ENCODE measurements at places on chromosomes 7 and 10.

- peaks cover 26% of the 10 kb centered on the region for H3K4me1 ChIP-seq
- no peaks in the 10 kb centered on the region for H3K27me3 ChIP-seq
- no peak for DNase-seq
- H3K27ac ChIP-seq: no peak overlapping the region
Observed at GRCh38 chr10:35569111-35569707, 35.9 kb upstream of the GJD4 start.

- no peaks in the 10 kb centered on the region for H3K27me3 ChIP-seq
- no peaks in the 10 kb centered on the region for H3K36me3 ChIP-seq
- peak; percentile 36 for DNase-seq
Observed at GRCh38 chr10:44801383-44802327, 109.5 kb upstream of the TMEM72 start.

- H3K27ac ChIP-seq: no peak overlapping the region
- DNase-seq: no peak
- no peak overlapping the region for H3K4me3 ChIP-seq
- no peaks in the 10 kb centered on the region for H3K4me1 ChIP-seq
- no peaks in the 10 kb centered on the region for H3K36me3 ChIP-seq
Observed at GRCh38 chr7:50312250-50313162, 8.0 kb downstream of the IKZF1 start.

DNA sequence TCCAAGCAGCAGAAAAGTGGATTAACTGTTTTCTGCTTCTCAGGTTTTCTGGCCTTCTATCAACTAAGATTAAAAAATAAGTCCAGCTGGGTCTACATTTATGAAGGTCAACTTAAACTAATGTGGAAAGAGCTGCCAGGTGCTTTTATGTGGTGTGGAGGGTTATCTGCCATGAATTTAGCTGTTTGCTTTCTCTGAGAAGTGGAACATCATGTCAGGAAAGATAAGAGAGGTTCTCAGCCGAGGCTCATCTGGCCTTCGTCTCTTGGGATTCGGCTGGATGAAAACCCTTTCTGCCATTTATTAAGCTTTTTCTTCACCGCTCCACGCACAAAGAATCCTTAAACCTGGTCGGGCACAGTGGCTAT, 5.5 kb downstream of the PTPRN2 start:
- H3K27me3 ChIP-seq: no peaks in the 10 kb centered on the region
- no peak overlapping the region for H3K27ac ChIP-seq
- DNase-seq: no peak
- no peak overlapping the region for H3K4me3 ChIP-seq

DNA sequence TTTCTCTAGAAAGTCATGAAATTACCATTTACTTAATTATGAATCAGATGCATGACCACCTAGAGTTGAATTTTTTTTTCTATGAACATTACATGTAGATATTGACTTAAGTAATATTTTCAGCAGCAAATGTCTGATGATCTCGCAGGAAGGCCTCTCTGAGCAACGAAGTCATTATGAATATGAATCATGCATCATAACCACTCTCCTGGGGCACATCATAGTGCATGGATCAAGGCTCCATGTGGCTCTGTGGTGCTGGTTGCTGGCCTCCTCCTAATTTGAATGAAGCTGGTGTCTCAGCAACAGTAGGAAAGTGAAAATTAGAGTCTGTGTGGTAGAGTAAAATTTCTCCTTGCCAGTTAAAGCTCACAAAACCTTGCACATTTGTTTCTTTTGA, 121.4 kb upstream of the INHBA start:
- DNase-seq: no peak
- H3K36me3 ChIP-seq: no peaks in the 10 kb centered on the region
- no peaks in the 10 kb centered on the region for H3K27me3 ChIP-seq

- DNase-seq: no peak
- peak overlapping the region; percentile 19 for H3K27ac ChIP-seq
- H3K36me3 ChIP-seq: peaks cover 12% of the 10 kb centered on the region
- H3K27me3 ChIP-seq: no peaks in the 10 kb centered on the region
- peak overlapping the region; percentile 29 for H3K4me3 ChIP-seq
Observed at GRCh38 chr7:66152371-66153191, 37.9 kb downstream of the CRCP start.

DNA sequence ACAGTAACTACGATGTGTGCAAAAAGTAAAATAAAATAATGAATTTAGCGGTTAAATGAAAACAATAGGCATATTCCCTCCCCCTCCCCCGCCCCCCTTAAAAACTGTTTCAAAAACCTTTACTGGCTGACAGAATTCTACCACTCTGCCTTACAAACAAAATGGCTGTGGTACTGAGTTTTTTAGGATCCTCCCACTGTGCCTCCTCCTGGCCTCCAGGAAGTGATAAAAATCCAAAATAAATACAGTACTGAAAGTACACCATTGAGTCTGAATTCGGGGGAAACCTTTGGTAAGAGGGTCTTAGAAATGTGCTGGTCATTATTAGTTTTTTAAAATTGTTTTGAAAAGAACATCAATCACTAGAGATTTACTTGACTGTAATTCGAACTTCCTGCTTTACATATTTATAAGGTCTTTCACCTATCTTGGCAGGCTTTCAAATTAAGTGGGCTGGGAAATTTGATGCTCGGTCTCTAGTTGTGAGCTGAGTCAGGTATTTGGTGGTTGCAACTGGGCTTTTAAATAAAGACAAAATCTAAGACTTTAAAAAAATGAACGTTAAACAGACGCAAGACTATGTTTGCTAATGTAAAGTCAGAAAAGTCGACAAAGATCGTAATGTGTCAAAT, 32.5 kb upstream of the EPC1 start:
- H3K4me3 ChIP-seq: peak overlapping the region; percentile 99
- peak overlapping the region; percentile 92 for H3K27ac ChIP-seq
- H3K27me3 ChIP-seq: no peaks in the 10 kb centered on the region
- H3K36me3 ChIP-seq: no peaks in the 10 kb centered on the region
- peaks cover 11% of the 10 kb centered on the region for H3K4me1 ChIP-seq
- no peak for DNase-seq

GRCh38 chr7:151432658-151433521, 7.1 kb downstream of the CRYGN start:
- H3K4me3 ChIP-seq: no peak overlapping the region
- no peaks in the 10 kb centered on the region for H3K27me3 ChIP-seq
- H3K27ac ChIP-seq: no peak overlapping the region
- DNase-seq: no peak
- H3K4me1 ChIP-seq: peaks cover 54% of the 10 kb centered on the region
- H3K36me3 ChIP-seq: no peaks in the 10 kb centered on the region

GRCh38 chr7:698515-699475, 27.7 kb upstream of the DNAAF5 start:
- H3K27ac ChIP-seq: no peak overlapping the region
- no peaks in the 10 kb centered on the region for H3K27me3 ChIP-seq
- DNase-seq: no peak
- no peak overlapping the region for H3K4me3 ChIP-seq

DNA sequence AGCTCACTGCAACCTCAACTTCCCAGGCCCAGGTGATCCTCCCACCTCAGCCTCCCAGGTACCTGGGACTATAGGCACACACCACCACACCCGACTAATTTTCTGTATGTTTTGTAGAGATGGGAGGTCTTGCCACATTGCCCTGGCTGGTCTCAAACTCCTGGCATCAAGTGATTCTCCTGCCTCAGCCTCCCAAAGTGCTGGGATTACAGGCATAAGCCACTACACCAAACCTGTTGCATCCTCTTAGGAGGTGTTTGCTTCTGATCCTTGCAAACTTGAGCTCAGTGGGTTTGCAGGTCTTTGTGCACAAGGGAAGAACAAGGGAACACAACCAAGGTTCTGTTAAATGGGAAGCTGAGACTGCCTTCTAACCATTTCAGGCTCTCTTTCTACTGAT, 184.6 kb downstream of the ARHGAP12 start:
- no peak overlapping the region for H3K27ac ChIP-seq
- no peaks in the 10 kb centered on the region for H3K4me1 ChIP-seq
- no peak for DNase-seq
- H3K27me3 ChIP-seq: no peaks in the 10 kb centered on the region
- no peaks in the 10 kb centered on the region for H3K36me3 ChIP-seq
- H3K4me3 ChIP-seq: no peak overlapping the region

GRCh38 chr7:40753455-40753854, 618.6 kb downstream of the SUGCT start:
- peaks cover 12% of the 10 kb centered on the region for H3K4me1 ChIP-seq
- no peak for DNase-seq
- no peak overlapping the region for H3K4me3 ChIP-seq
- no peak overlapping the region for H3K27ac ChIP-seq
- H3K27me3 ChIP-seq: no peaks in the 10 kb centered on the region
- no peaks in the 10 kb centered on the region for H3K36me3 ChIP-seq

DNA sequence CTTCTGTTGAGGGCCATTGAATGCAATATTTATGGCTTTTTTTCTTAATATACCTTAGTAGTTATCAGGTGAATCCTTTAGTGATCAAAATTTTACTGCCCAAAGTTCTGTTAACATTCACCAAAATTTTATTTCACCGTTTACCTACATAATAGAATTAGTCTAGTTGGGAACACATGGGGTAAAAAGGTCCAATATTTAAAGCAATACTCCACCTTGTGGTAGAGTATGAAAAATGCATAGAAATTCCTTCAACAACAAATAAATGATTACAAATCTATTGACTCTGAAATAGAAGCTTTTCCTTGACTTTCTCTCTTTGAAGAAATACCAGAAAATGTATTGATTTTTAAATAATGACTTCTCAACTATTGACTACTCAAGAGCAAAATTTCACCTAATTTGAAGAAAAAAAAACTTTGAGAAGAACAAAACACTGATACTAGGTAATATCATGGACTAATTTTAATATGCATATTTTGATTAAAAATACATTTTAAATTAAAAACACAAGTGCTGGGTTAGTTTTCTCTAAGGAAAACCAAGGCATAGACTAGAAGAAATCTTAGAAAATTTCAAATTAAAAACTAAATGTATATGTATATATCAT, 43.3 kb downstream of the POLR1F start:
- no peak for DNase-seq
- H3K36me3 ChIP-seq: no peaks in the 10 kb centered on the region
- H3K27ac ChIP-seq: no peak overlapping the region
- H3K4me1 ChIP-seq: no peaks in the 10 kb centered on the region

GRCh38 chr7:124765401-124766352, at the start of gene GPR37:
Gene GPR37 (minus strand): TSS chr7:124765792. CDS start chr7:124764976, 816 bp downstream.
- peak within 1 kb of the TSS; percentile 7 for H3K27ac ChIP-seq
- DNase-seq: peak; percentile 9
- peaks cover 15% of the 10 kb centered on the region for H3K4me1 ChIP-seq

GRCh38 chr7:26603631-26604030, 260.8 kb downstream of the SKAP2 start:
- no peak overlapping the region for H3K27ac ChIP-seq
- H3K27me3 ChIP-seq: no peaks in the 10 kb centered on the region
- no peaks in the 10 kb centered on the region for H3K36me3 ChIP-seq
- no peaks in the 10 kb centered on the region for H3K4me1 ChIP-seq
- H3K4me3 ChIP-seq: no peak overlapping the region
- no peak for DNase-seq

DNA sequence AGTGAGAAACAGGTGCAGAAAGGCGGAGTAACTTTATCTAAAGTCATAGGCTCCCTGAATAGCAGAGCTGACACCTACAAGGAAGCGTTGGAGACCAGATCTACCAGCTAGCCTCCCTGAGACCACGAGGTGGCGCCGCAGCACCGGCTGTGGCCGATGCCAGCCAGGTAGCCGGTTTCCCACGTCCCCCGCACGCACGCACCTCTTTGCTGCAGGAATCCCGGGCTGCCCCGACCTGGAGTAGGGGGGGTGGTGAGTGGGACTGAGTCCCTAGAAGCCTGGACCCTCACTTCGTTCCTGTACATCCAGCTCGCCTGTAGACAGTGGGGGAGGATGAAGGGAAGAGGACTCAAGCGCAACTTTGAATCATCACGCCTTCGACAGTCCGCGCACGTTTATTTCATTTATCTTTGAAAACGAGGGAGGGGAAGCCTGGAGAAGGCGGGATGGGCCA, 3.7 kb downstream of the ELOVL3 start:
- peak overlapping the region; percentile 70 for H3K4me3 ChIP-seq
- no peak overlapping the region for H3K27ac ChIP-seq
- peaks cover 11% of the 10 kb centered on the region for H3K27me3 ChIP-seq
- no peaks in the 10 kb centered on the region for H3K36me3 ChIP-seq
- H3K4me1 ChIP-seq: peaks cover 17% of the 10 kb centered on the region
- DNase-seq: no peak

- no peaks in the 10 kb centered on the region for H3K36me3 ChIP-seq
- H3K27ac ChIP-seq: no peak overlapping the region
- no peaks in the 10 kb centered on the region for H3K27me3 ChIP-seq
- DNase-seq: no peak
- H3K4me3 ChIP-seq: no peak overlapping the region
Observed at GRCh38 chr10:124725791-124726190, 18.4 kb downstream of the FAM53B start.

DNA sequence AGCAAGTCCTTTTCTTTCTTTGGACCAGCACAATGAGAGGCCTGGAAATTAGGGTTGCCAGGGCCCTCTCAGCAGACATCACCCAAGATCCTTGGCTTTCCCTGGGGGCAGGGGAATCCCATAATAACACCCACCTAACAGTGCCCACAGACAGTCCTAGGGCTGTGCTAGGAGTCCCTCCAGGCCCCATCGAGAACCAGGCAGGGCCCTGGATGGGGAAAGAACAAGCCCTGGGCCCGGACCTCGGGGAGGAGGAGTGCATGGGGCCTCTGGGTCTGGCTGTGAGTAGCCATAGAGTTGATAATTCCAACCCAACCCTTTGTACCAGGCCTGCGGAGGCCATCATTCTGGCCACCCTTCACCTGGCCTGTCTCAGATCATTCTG, 201.2 kb upstream of the ZMIZ1 start:
- H3K36me3 ChIP-seq: no peaks in the 10 kb centered on the region
- no peak overlapping the region for H3K4me3 ChIP-seq
- H3K4me1 ChIP-seq: no peaks in the 10 kb centered on the region
- no peak overlapping the region for H3K27ac ChIP-seq
- DNase-seq: no peak
- no peaks in the 10 kb centered on the region for H3K27me3 ChIP-seq

- no peaks in the 10 kb centered on the region for H3K27me3 ChIP-seq
- H3K4me3 ChIP-seq: no peak overlapping the region
- H3K27ac ChIP-seq: no peak overlapping the region
Observed at GRCh38 chr7:126501617-126502016, 751.1 kb downstream of the GRM8 start.

DNA sequence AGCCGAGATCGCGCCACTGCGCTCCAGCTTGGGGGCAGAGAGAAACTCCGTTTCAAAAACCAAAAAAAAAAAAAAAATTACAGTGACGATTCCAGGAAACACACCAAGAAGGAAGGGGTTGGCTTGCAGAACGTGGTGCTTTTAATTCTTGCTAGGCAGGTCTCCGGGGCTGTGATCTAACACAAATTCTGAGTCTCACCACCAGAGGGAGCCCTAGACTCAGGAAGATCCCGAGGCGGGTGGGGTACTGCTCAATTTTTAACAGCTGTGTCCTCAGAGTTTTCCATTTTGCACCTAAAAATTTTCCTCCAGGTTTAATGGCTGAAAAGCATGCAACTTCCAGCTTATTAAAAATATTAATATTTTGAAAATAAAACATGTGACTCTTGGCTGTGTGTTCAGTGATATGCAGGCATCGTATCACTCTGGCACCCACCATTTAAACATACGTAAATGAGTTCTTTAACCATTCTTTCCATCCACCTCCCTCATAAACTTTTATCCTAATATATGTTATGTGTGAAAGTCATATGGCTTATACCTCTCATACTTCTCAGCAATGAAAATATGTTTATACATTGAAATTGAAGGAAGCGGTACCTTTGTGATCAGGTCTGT, 26.5 kb upstream of the NUB1 start:
- no peak overlapping the region for H3K4me3 ChIP-seq
- peak; percentile 46 for DNase-seq
- H3K4me1 ChIP-seq: peaks cover 14% of the 10 kb centered on the region
- no peak overlapping the region for H3K27ac ChIP-seq
- no peaks in the 10 kb centered on the region for H3K27me3 ChIP-seq

- no peaks in the 10 kb centered on the region for H3K4me1 ChIP-seq
- H3K4me3 ChIP-seq: no peak overlapping the region
- no peaks in the 10 kb centered on the region for H3K27me3 ChIP-seq
- DNase-seq: no peak
- H3K36me3 ChIP-seq: no peaks in the 10 kb centered on the region
- H3K27ac ChIP-seq: no peak overlapping the region
Observed at GRCh38 chr7:116828281-116828680, 34.1 kb upstream of the CAPZA2 start.
